Memory B cell (primary cell): ENCODE measurements at places on chromosomes 2 and 18.

GRCh38 chr2:220278022-220278421, 650.6 kb downstream of the SLC4A3 start:
- no peak for DNase-seq

- no peak for DNase-seq
Observed at GRCh38 chr2:33034784-33035183, 88.0 kb downstream of the LTBP1 start.

DNA sequence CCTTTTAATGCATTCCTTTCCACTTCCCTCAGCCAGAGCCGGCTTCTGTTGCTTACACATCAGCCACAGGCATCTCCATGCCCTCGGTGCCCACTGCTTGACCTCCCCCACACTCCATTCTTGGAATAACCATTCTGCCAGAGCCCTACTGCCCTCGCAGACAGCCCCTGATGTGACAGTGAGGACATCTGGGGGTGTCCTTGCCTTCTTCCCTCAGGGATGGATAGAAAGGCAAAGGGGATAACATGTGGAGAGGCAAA, 6.4 kb upstream of the NPPC start:
- no peak for DNase-seq

DNA sequence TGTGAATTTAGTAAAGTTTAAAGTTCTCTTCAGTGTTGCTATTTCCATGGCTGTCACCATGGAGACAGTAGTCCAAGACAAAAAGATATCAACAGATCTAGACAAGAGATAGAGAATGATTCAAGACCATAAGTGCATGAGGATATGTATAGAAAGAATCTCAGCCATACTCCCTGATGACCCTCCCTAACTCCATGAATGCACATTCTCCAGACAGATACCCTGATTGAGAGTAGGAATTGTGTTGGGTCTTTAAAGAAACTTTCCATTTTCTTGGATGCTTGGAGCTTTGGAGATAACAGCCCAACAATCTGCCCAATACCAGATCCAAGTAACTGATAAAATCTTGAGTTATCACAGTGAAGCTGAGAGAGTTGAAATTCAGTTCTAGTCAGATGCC, 1601.2 kb upstream of the CELF4 start:
- no peak for DNase-seq

DNA sequence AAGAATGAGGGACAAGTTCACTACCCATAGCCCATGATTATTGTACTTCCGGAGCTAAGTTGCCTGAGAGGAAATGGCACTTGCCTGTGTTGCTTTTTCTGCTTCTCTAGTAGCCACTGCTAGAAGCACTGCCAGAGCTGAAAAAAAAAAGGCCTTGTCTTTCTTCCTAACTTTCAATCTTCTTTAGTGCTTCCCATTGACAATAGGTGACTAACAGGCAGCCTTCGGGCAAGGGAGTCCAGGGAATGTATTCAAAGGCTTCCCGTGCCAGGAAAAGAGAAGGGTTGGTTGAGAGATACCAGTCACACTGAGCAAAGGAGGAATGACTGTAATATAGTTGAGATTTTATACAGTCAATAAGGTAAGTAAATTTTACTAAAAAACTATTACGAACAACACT, 242.0 kb downstream of the CALCRL start:
- DNase-seq: no peak

DNA sequence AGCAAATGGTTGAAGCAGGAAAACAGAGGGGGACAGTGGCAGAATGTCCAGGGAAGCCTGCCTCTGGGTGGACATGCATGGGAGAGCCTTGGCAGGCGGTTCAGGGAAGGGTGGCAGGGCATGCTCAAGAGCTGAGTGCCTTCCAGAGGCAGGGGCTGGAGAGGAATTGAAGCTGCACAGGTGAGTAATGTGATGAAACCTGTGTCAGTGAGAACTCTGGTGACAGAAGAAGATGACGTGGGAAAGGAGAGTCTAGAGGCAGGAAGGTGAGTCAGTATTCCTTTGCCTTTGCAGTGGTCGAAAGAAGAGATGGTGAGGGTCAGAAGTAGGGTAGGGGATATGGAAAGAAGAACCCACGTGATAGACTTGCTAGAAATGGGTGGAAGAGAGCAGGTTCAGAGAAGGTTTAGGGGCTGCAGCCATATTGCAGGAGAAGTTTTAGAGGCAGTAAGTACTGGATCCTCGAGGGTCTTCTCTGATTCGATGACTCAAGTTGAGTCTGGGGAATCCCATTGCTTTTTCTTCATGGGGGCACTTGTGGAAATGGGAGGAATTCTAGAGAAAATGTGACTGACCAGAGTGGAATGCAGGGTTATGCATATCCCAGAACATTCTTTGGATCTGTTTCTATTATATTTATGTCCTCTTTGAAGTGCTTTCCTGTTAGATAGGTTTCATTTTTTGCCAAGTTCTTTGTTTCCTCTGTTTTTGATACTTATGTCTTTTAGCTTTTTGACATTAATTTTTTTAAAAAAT, 37.4 kb downstream of the TMEM87B start:
- no peak for DNase-seq

DNA sequence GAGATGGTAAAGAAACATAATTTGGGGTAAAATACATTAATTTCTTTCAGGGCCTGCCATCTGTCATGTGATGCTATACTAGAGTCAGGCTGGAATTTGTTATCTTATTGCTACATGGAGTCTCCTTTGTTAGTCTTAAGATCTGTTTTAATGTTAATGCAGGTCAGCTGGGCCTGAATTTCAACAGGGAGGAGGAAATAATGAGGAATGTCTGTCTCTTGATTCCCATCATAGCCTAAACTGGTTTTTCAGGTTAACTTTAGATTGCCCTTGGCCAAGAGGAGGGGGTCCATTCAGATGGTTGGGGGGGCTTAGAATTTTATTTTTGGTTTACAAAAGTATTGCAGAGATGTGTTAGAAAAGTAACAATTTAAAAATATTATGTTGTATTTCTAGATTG, 19.0 kb upstream of the FEZ2 start:
- DNase-seq: no peak

DNA sequence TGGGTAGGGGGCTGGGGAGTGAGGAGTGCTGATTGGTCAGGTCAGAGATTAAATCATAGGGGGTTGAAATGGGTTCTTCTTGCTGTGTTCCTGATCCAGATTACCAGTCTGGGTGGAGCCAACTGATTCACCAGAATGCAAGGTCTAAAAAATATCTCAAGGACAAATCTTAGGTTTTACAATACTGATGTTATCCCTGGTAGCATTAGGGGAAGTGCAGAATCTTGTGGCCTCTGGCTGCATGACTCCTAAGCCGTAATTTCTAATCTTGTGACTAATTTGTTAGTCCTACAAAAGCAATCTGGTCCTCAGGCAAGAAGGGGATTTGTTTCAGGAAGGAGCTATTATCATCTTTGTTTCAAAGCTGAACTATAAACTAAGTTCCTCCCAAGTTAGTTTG, 289.2 kb upstream of the KYNU start:
- DNase-seq: no peak

GRCh38 chr2:223488814-223489213, 113.3 kb downstream of the SCG2 start:
- DNase-seq: no peak
